Mesenteric fat pad (tissue), 1 donor: ENCODE measurements at places on chromosomes 1 and 21.

DNA sequence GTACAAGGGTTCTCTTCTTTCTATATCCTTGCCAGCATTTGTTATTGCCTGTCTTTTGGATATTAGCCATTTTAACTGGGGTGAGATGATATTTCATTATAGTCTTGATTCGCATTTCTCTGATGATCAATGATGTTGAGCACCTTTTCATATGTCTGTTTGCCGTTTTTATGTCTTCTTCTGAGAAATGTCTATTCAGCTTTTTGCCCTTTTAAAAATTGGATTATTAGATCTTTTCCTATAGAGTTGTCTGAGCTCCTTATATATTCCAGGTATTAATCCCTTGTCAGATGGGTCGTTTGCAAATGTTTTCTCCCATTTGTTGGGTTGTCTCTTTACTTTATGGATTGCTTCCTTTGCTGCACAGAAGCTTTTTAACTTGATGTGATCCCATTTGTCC lies 19.4 kb upstream of the MRPS14 start:
- no peak for DNase-seq

GRCh38 chr1:20110679-20111078 lies 8.7 kb downstream of the PLA2G2D start:
- DNase-seq, result peak; percentile 83

DNA sequence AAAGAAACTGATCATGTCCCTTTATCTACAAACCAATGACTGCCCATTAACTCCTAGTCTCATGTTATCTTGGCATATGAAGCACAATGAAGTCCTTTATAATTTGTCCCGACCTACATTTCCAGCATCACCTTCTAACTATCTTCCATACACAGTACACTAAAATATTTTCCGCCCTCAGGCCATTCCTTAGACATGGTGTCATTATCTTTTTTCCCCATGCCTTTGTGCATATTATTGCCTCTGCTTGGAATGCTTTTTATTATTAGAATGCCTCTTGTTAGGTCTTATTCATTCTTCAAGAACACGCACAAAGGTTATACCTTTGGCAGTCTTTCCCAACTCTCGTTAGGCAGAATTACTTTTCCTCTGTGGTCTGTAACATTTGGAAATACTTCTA lies 39.6 kb downstream of the ATG4C start:
- DNase-seq, result no peak

DNA sequence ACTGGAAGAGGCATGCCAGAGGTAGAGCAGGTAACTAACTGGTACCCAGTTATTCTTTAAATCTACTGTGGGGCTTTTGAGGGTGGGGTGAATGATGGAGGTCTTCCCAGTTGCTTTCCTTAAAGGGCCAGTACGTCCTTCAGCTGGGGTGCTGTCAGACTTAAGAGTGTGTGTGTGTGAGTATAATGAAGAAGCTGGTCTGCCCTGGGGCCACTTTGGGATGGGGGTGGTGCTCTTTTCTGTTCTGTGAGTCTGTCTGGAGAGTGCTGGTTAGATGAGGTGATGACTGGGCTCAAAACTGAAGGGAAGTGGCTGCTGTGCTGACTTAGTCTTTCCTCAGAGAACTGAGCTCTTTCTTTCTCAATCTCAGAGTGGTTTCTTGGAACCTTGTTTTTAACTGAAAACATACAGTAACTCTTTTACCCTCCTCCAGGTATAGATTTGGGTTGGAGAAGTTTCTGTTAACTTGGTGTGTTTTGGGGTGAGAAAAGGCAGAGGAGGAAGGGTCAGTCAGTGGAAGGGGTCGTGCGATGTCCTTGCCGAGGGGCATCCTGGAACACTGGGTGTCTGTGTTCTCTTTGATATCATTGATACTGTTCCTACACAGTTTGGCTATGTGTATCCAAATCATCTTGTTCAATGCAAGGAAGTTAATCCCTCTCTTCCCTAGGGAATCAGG lies 746 bp downstream of the MACF1 start:
- no peak for DNase-seq

GRCh38 chr1:27356277-27356618 lies 10.5 kb downstream of the MAP3K6 start:
- DNase-seq, result no peak

DNA sequence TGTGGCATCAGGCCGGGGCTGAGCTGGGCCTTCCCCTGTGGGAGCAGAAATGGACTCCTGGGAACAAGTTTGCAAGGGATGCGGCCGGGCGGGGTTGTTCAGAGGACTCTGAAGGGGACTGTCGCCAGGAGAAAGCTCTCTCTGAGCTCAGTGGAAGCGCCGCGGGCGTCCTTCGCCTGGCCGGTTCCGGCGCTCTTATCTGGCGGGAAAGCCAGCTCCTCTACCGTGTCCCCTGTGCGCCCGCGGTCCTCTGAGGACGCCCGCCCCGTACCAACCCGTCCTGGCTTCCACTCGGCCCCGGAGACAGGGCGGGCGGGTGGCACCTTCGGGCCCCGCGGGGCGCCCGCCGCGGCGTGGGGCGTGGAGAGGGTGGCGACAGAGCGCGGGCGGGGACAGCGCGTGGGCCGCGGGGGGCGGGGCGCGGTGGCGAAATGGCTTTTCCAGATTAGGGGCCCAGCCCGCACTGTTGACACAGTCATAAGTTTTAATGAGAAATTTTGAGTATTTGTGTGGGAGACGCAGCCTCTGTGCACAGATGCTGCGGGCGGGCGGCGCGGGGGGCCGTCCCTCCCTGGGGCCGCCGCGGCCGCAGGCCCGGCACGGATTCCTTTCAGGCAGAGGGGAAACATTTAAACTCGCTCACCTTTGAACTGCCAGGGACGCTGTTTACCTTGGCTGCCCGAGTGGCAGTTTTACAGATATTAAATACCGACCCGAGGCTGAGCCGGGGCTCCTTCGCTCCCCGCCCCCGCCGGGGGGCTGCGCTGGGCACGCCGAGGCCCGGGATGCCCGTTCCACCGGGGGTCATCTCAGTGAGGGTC lies 70.2 kb downstream of the FOXD2 start:
- no peak for DNase-seq
